ENCODE measurements at places on chromosomes 4 and X.

GRCh38 chr4:160319221-160319867 is 1216.5 kb downstream of the RAPGEF2 start:
- DNase-seq, result no peak

- no peak for DNase-seq
These were observed 543.0 kb downstream of the SPRY1 start for GRCh38 chr4:123939621-123940020.

GRCh38 chr4:10656988-10657387 is 27.6 kb downstream of the CLNK start:
- no peak for DNase-seq

DNA sequence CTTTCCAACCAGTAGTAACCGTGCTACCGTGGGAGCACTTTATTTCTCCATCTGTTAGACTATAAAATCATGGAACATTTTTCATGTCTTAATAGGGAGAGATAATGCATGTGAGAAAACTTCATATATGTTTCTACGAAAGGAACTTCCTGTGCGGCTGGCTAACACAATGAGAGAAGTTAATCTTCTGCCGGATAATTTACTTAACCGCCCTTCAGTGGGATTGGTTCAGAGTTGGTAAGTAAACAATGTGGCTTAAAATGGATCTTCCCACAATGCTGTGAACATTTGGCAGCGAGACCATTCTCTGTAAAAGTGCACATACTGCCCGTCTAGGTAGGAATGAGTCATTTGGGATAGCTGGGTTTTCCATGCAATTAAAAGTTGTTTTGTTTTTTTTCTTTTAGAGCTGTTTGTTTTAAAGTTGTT is 29.6 kb downstream of the PDK3 start:
- DNase-seq, result no peak

- no peak for DNase-seq
These were observed 168.2 kb upstream of the BCOR start for GRCh38 chrX:40265936-40266335.

DNA sequence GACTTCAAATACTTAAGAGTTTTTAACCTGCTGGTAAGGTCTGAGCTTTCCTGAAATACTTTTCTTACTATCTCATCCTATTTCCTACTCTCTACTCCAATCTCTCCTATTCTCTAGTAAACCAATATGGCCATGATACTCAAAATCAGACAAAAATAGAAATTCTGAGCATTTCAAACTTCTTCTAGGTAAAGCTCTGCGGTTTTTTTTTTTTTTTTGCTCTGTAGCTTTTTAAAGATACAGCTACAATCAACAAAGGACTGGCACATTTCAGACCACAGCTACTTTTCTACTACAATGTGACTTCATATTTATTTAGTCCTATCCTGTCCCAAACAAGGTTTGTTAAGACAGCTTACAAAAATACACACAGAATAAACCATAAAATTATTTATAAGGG is 31.1 kb downstream of the MAML3 start:
- no peak for DNase-seq

- DNase-seq, result no peak
These were observed 95.1 kb downstream of the AFAP1 start for GRCh38 chr4:7844594-7844991.

GRCh38 chr4:170004651-170005295 is 21.4 kb downstream of the MFAP3L start:
- no peak for DNase-seq

- no peak for DNase-seq
These were observed 56.8 kb downstream of the RBPJ start for GRCh38 chr4:26377328-26378311.

- DNase-seq, result no peak
These were observed 37.5 kb downstream of the PGRMC1 start for GRCh38 chrX:119273420-119274192.

- DNase-seq, result no peak
These were observed 19.2 kb downstream of the PPP3CA start for GRCh38 chr4:101328063-101328602.

- DNase-seq, result no peak
These were observed 115.7 kb upstream of the LSM6 start for GRCh38 chr4:146059865-146060264.

DNA sequence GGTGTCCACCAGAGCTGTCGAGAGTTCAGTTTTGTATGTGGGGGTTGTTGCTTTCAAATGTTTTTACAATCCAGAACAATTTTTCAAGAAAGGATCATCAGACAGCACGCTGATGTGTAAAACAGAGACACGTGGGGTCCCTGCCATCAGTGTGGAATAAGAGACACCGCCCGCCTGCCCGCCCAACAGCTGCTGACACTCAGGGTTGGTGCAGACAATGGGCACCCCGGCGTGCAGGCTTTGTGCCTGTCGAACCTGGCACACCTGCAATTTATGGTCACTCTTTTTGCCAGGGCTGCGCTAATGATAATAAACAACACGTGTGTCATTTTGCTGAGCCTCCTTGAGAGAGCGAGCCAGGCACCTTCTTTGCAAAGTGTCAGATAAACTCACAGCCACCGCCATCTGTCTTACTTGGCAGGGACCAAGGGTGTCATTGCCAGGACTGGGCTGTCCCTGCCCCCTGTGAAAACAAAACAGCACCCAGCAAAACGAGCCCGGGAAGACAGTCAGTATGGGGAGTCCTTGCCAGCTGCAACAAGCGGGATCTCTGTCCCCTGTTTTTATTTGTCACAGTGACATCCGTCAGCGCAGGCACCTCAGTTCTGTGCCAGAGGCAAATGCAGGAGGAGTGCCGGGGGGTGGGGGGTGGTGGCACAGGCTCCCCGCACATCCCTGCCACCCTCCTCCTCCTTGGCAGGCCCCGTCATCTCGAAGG is 69.1 kb downstream of the PSAPL1 start:
- no peak for DNase-seq

DNA sequence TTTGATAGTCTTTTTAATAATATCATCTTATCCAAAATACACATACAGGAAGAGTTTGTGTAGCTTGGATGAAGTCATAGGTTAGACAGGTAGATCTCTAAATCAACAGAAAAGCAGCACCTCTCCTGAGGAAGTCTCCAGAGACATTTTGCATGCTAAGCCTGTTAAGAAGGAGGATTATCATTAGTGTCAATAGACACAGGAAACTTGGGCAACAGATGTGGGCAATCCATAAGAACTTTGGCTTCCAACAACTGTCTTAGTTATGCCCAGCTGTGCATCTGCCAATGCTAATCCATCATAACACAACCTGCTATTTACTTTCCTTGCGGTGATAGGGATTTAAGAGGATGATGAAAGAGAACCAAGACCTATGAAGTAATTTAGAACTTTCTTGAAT is 1052.6 kb downstream of the RPA4 start:
- no peak for DNase-seq

- DNase-seq, result no peak
These were observed 12.6 kb downstream of the RUFY3 start for GRCh38 chr4:70734168-70734954.

- DNase-seq, result no peak
These were observed 3.1 kb downstream of the MANBA start for GRCh38 chr4:102757681-102758080.

DNA sequence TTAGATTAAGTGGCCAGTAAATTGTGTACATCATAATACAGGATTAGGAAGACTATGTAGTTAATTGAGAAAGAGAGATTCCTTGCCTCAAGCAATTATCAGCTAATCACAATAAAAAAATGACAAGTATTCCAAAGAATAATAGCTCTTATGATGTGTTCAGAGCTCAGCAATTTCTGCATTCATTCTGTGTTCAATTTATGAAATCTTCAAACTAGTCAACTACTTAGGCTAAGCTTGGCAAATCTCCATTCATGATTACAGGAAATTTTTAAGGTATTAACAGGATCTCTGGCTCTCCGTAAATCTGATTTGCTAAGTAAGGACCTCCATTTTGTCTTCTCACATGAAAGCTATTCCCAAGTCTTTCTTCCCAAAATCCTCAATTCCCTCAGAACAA is 256.9 kb upstream of the TEX13A start:
- DNase-seq, result no peak
